ENCODE measurements at places on chromosomes 6 and 20. TPM values are rescaled to one million over a fixed set of nuclear protein-coding genes. Genes with fewer than 3 reads are reported as not detected.
A peak's percentile ranks its signal among the peaks of the same experiment; 100 is the strongest.

EMILIN3 gene
- not detected for total RNA-seq

ENPP5 gene
- total RNA-seq = 1.7 TPM

GRCh38 chr20:35527122-35527769 is 2.2 kb downstream of the C20orf173 start:
- DNase-seq = no peak

DNA sequence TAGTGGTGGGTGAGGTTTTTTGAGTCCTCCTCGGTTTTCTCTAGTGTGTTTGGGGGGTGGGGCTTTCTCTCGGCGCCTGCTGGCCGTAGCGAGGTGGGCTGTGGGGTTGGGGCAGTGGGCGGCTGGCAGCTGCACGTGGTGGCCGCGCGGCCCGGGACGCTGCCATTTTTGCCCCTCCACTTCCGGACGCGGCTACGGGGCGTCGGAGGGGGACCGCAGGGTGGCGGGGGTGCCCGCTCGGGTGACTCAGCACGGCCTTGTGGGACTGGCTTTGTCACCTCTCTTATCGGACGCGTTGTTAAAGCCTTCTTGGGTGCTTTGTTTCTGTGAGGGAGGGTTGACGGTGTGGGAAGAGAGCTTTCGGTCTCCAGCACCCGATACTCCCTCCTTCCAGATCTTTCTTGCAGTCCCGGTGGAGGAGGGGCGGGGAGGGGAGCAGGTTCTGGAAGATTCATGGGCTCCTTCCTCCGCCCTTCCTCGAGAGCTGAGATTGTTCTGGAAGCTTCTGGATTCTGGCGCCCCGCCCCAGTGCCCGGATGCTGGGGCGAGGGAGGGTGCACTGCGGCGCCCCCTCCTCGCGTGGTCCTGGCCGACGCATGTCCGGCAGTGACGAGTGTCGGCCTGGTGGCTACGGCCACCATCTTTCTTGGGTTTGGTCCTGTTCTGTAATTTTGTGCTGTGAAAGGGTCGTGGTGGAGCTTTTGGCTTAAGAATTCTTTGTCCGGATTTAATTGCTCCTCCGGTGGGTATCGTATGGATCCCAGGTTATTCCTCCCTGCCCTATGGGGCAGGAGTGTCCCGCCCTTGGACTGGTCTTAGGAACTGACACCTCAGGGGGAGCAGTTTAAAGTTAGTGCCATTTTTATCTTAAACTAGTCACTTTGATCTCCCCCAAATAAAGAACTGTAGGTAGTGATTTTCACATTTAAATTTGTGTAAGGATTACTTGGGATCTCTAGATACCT is 719 bp downstream of the HSP90AB1 start:
- peak; percentile 80 for DNase-seq

PXDC1 gene
- total RNA-seq = 0.79 TPM
